ENCODE measurements at places on chromosomes 13 and 19.

- no peak for DNase-seq
Measured at GRCh38 chr19:35294328-35294727, 2.4 kb downstream of the MAG start.

DNA sequence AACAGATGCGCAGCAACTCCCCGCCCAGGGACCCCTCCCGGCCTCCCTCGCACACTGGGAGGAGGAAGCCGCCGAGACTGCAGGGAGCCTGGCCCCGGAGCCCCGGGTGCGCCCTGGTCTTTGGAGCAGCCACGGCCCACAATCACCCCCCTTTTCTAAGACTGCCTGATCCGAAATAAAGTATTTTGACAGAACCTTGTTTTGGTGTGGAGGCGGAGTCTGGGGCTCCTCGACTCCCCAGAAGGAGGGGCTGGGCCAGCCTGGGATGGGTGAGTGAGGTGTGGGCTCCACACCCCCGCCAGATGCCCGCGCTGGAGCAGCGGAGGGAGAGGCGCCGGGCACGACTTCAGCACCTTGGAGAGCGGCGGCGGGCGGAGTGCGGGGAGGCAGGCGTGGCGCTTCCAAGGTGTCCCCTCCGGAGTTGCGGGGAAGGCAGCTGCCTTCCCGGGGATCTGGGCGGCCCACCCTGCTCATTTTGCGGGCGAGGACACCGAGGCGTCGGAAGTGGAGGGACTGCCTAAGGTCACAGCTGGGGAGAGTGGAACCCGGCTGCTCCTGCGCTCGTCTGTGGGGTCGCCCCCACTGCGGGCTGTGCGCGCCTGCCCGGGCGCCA, 9.4 kb downstream of the SIRT6 start:
- DNase-seq, result peak; percentile 85

- no peak for DNase-seq
Measured at GRCh38 chr19:21430675-21431074, 33.7 kb downstream of the ZNF493 start.

GRCh38 chr13:74452176-74452575, 318.0 kb upstream of the KLF12 start:
- DNase-seq, result no peak

DNA sequence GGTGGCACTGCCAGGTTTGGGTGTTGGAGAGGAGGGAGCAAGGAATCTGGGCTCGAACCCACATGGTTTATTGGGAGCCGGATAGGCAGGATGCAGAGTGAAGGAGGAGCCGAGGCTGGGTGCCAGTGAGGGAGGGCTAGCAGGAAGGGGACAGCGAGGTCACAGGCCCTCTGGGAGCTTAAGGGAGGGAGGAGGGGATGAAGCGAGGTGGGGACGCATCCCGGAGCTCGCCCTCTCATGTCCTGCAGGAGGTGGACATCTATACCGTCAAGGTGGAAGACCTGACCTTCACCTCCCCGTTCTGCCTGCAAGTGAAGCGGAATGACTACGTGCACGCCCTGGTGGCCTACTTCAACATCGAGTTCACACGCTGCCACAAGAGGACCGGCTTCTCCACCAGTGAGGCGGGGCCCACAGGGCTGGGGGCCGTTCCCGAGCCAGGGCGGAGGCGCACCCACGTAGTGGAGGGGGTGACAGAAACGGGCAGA, 3.5 kb upstream of the ADM5 start:
- no peak for DNase-seq

- DNase-seq, result no peak
Measured at GRCh38 chr13:73140801-73141200, 82.0 kb downstream of the KLF5 start.

DNA sequence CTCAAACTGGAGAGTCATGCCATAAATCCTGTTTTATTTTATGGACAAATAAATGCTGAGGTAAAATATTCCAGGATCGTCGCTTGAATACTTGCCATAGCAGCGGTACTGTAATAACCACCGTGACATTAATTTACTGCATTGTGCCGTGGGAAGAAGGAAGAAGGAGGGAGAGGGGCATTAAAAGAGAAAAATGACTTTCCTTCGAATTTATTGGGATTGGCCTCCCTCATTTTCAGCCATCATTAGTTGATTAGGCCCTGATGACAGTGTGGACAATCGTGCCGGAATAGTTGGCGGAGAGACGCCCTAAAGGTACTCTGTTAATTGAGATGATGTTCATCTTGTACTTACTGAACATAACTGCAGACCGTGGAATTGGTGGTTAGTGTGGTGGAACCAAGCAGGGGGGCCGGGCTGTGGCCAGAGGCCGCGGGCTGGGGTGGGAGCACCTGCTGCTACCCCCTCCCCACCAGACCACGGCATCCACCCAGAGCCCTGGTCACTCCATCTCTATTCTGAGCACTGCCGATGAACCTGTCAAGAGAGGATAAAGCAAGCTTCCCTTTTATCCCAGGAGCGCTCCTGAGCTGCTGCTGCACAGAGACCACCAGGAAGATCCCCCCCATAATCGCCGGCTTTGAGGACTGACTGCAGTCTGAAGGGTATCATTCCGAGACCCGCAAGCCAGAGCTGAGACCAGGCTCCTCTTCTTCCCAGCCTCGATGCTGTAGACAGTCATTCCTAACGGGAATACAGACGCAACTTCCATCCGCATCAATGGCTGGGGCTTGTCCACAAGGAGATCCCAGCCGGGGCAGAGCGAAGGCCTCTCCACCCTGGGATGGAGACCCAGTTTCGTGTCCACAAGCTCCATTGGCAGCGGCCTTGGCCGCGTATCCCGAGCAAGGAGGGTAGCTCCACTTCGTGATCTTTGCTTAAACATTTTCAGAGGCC, 168.3 kb upstream of the TSHZ3 start:
- no peak for DNase-seq

DNA sequence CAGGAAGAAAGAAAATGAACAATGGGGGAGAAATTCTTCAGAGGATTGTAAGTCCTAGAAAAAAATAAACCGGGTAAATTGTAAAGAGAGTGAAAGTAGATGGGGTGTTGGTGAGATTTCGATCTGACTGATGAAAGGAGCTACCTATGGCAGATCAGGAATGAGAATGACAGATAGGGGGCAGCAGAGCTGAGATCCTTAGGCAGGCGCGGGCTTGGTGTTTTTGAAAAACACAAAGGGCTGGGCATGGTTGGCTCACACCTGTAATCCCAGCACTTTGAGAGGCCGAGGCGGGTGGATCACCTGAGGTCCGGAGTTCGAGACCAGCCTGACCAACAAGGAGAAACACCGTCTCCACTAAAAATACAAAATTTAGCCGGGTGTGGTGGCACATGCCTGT, 1468.6 kb upstream of the SLC10A2 start:
- DNase-seq, result no peak

GRCh38 chr13:111184458-111185401, 69.6 kb downstream of the ARHGEF7 start:
- no peak for DNase-seq

GRCh38 chr19:13303381-13304129, 153.3 kb downstream of the IER2 start:
- DNase-seq, result no peak

GRCh38 chr19:41276231-41276630, 12.1 kb downstream of the HNRNPUL1 start:
- no peak for DNase-seq

- DNase-seq, result no peak
Measured at GRCh38 chr13:37736045-37736444, 133.5 kb downstream of the TRPC4 start.

GRCh38 chr19:18205200-18205892, 1.5 kb upstream of the RAB3A start:
- DNase-seq, result peak; percentile 78

- no peak for DNase-seq
Measured at GRCh38 chr19:39106194-39106593, 19.4 kb upstream of the PAK4 start.

DNA sequence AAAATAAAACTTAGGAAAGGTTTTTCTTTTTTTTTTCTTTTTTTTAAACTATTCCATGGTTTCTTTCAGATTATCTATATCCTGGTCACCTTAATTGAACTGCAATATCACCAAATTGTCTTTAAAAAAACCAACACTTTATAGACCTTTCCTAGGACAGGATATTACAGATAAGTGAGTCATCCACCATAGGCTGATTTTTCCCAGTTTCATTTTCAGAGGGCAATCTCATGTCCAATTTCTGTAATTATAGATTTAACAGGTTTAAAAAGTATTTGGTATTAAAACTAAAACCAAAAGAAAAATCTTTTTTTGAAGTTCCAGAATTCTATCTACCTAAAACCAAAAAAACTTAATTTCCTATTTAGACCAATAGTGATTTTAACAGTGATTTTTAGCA, 13.2 kb downstream of the SPART start:
- no peak for DNase-seq

DNA sequence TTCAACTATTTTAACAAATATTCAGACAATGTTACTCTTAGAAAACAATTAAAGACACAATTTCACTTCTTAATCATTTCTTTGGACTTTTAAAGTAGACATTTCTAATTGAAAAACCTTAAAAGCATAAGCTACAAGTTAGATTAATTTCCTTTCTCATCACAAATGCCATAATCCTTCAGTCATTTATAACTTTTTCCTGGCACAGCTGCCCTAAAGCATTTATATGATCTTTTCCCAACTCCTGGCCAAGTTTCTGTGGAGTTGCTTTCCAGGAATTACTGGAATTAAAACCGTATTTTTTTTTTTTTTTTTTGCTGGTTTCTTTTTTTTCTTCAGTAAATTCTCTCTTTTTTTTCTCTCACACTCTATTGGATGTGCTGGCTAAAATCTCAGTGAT, 615.9 kb downstream of the TBC1D4 start:
- DNase-seq, result no peak

GRCh38 chr19:19475849-19476828, 39.2 kb downstream of the TSSK6 start:
- peak; percentile 36 for DNase-seq

- no peak for DNase-seq
Measured at GRCh38 chr13:110517505-110518225, 43.9 kb downstream of the RAB20 start.

DNA sequence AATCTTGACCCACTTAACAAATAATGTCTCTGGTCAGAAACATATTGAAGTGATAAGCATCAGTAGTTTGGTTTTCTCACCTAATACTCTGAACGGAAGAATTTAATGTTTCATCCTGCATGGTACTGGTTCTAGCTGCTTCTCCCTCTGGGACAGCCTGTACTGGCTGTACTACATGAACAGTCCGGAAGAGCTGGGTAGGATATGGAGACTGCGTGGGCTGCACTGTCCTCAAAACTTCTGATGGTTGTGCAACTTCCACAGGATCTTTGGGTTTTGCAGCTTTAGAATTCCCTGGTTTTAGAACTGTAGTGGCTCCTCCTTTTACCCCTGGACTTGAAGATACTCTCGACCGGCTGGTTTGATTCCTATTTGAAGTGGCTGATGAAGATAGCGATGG, 78.3 kb downstream of the ELF1 start:
- no peak for DNase-seq

DNA sequence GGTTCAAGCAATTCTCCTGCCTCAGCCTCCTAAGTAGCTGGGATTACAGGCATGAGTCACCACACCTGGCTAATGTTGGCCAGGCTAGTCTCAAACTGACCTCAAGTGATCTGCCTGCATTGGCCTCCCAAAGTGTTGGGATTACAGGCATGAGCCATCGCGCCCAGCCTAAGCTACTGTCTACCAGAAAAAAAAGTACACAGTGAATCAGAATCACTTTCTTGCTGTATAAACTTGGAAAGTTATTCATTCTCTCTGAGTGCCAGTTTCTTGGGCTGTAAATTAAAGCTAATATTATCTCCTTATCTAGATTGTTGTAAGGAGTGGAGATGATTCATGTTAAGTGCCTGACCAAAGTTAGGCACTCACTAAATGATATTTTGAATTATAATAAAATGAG, 242.8 kb downstream of the ENOX1 start:
- DNase-seq, result no peak

DNA sequence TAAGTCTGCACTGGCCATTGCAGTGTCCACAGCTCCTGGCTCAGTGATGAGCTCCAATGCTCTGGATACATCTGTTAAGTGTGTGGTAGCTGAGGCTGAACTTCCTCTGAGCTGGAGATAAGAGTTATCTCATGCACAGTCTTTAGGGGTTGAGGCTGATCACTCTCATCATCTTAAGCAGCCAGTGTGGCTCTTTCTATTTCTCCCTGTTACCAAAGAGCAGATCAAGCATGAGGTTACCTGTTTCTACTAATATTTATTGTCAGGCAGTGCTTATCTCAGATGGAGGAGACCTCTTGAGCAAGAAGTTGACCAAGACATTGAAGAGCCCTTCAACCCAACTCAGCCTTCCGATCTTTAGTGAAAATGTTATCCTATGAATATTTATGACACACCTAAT, 6.6 kb upstream of the OR10H2 start:
- DNase-seq, result no peak

DNA sequence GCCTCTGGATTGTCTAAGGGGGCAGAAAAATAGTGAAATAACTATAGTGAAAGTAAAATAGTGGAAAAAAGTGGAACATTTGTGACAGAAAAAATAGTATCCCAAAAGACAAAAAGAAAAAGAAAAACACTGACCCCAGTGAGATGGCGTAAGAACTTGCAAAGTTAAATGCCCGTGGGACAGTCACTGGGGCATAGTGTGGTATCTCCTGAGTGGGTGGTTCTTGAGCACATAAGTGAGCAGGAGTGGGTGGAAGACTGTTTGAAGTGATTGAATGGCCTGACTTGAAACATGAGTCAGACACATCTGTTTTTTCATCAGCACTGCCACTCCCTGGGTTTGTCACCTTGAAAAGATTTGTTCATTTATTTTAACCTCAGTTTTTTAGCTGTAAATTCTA, 2.5 kb downstream of the ZNF430 start:
- DNase-seq, result no peak

- DNase-seq, result no peak
Measured at GRCh38 chr13:95697052-95697680, 20.2 kb downstream of the DNAJC3 start.

DNA sequence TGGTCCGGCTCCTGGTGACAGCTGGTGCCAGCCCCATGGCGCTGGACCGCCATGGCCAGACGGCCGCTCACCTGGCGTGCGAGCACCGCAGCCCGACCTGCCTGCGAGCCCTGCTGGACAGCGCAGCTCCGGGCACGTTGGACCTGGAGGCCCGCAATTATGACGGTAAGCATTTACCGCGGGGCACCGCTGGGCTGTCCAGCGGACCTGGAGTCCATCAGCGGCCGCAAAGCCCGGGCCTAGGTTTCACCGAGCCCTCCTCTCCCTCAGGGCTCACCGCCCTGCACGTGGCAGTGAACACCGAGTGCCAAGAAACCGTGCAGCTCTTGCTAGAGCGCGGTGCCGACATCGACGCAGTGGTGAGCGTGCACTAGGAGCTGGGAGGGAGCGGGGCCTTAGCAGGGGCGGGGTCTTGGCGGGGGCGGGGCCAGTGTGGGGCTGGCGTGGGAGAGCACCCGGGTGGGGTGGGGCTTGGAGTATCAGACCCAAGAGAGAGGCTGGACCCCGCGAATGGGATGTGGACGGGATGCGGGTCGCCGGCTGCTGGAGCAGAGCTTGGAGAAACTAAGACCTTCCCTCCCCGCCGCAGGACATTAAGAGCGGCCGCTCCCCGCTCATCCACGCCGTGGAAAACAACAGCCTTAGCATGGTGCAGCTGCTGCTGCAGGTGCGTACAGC, 8.7 kb downstream of the BCL3 start:
- DNase-seq, result no peak

DNA sequence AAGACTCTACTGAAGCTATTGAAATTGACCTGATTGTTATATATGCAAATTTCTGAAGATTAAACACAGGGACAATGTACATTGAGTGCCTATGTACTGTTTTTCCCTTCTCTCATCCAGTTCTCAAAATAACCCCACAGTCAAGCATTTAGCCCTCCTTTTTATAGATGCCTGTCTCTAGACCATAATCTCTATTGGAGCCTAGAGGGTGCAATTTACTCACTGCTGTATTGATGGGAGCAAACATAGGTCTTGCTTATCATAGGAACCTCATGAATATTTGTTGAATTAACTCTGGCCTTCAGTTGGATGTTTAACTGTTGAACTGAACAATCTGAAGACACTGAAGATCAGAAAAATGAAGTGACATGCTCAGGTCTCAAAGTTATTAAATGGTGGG, 183.0 kb downstream of the RFC3 start:
- no peak for DNase-seq
